ENCODE measurements at places on chromosomes 12 and 14.

- no peak for DNase-seq
Measured at GRCh38 chr12:85803923-85804322, 32.3 kb downstream of the RASSF9 start.

GRCh38 chr12:109510196-109510595, 32.8 kb downstream of the UBE3B start:
- DNase-seq: no peak

- DNase-seq: no peak
Measured at GRCh38 chr14:56331592-56332216, 213.5 kb downstream of the PELI2 start.

DNA sequence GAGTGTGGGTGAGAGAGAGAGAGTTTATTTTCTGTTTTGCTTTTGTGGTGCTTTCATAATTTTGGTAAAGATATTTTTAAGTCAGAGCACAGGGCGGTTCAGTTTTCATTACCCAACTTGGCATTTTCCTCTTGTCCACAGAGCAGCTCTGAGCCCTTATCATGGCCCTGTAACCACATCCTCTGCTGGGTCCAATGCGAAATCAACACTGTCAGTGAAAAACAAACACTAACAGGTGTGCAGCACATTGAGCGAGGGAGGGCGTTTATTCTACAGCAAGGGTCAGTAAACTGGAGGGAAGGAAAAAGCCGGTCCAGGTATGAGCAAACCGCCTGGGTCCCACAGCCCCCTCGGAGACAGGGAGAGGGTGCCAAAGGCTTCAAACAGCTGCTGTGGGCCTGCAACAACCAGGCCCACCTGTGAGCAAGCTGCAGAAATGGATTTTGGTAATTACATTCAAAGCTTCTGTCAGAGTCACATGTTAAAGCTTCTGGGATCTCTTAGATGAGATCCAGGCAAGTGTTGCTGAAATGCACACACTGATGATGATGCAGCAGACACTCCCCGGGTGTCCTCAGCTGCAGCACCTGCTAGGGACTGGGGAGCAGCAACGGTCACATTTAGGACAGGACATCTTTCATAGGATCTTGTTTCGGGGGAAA, 132.7 kb upstream of the DYRK2 start:
- no peak for DNase-seq

DNA sequence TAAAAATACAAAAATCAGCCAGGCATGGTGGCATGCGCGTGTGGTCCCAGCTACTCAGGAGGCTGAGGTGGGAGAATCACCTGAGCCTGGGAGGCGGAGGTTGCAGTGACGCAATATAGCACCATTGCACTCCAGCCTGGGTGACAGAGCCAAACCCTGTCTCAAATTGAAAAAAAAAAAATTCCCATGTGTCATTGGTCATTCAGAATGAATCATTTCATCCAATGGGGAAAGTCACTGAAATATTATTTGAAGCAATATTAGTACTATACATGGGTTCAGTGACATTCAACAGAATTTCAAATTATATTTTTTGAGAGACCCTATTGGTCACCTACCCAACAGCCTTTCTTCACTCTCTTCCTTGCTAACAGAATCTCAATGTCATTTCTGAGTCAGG, 276.1 kb downstream of the ITPR2 start:
- DNase-seq: no peak

- DNase-seq: no peak
Measured at GRCh38 chr14:102683399-102684297, 91.2 kb downstream of the RCOR1 start.

GRCh38 chr14:87097015-87097414, 896.0 kb downstream of the GALC start:
- DNase-seq: no peak

GRCh38 chr14:73295198-73295796, 58.0 kb downstream of the PAPLN start:
- DNase-seq: peak; percentile 39

- DNase-seq: no peak
Measured at GRCh38 chr12:65925626-65926025, 101.3 kb downstream of the HMGA2 start.

GRCh38 chr12:30286345-30286926, 409.2 kb downstream of the IPO8 start:
- no peak for DNase-seq

DNA sequence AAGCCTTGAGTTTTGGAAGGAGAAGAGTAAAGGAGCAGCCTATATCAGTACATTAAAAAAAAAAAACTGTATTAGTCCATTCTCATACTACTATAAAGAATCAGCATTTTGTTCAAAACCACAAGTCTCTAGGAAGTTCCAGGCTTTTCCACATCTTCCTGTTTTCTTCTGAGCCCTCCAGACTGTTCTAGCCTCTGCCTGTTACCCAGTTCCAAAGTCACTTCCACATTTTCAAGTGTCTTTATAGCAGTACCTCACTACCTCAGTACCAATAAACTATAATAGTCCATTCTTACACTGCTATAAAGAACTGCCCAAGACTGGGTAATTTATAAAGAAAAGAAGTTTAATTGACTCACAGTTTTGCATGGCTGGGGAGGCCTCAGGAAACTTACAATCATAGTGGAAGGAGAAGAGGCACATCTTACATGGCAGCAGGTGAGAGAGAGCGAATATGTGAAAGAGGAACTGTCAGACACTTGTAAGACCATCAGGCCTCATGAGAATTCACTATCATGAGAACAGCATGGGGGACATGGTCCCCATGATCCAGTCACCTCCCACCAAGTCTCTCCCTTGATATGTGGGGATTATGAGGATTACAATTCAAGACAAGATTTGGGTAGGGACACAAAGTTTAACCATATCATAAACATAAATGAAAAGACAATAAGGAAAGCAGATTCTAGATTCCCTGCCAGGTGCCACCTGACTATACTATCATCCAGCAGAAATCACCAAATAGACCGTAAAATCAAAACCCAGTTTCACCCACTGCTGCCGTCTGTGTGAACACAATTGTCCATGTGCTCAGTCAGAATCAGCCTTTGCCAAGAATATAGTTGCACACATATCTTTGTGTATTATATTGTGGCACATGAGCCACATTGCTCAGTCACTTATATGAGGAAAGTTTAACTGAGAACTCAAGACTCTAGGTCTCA, 27.8 kb downstream of the TOGARAM1 start:
- DNase-seq: no peak

DNA sequence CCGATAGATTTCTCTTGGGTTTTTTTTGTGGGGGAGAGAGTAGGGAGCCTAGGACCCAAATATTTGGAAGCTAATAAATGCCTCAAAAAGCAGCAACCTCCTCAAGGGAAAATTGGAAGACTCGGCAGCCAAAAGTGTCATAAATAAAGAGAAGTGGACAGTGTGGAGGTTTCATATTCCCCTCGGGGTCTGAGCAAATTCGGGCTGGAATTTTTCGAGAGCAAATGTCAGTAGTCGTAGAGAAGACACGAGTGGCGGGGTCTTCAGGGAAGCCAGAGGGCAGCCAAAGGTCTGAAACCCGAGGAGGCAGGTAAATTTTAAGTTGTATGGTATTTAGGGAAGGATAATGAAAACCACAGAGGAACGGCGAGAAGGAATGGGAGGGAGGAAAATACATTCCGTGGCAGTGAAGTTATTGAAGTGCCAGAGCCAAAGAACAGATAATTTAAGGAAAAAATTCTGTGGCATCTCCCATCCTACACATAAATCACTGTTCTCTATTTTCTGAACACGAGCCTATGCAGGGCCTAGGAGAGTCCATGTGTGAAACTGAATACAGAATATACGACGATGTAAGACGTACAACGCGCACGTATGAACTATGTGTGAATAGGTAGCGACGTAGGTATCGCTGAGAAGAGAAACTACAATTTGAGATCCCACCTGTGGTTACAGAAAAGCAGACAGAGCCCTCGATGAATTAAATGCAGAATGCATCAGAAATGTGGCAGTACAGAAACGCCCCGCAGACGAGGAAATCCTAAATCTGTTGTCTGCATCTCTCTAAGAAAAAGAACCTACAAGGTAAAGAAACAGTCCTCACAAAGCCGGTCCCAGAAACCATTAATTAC, 12.9 kb downstream of the BCL11B start:
- DNase-seq: no peak

GRCh38 chr14:23299211-23299957, 3.3 kb downstream of the PPP1R3E start:
- no peak for DNase-seq

GRCh38 chr12:45575823-45576475, 153.6 kb upstream of the ARID2 start:
- DNase-seq: no peak

GRCh38 chr12:48032597-48032996, 28.3 kb upstream of the COL2A1 start:
- DNase-seq: no peak

- no peak for DNase-seq
Measured at GRCh38 chr12:62438098-62438692, 28.4 kb upstream of the MON2 start.

DNA sequence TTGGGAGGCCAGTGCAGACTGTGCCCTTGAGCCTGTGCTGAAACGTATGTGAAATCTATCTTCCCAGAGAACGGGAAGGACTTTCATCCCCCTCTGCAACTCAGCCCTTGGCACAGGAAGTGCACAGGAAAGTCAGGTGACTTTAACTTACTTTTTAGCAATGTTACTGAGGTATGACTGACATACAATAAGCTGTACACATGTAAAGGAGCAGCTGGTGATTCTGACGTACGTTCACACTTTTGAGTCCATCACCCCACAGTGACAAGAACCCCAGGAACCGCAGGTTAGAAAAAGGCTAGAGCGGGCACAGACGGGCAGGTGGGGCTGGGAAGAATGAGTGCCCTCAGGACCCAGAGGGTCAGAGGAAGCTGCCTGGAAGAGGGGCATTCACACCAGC, 48.0 kb downstream of the ARL6IP4 start:
- no peak for DNase-seq

DNA sequence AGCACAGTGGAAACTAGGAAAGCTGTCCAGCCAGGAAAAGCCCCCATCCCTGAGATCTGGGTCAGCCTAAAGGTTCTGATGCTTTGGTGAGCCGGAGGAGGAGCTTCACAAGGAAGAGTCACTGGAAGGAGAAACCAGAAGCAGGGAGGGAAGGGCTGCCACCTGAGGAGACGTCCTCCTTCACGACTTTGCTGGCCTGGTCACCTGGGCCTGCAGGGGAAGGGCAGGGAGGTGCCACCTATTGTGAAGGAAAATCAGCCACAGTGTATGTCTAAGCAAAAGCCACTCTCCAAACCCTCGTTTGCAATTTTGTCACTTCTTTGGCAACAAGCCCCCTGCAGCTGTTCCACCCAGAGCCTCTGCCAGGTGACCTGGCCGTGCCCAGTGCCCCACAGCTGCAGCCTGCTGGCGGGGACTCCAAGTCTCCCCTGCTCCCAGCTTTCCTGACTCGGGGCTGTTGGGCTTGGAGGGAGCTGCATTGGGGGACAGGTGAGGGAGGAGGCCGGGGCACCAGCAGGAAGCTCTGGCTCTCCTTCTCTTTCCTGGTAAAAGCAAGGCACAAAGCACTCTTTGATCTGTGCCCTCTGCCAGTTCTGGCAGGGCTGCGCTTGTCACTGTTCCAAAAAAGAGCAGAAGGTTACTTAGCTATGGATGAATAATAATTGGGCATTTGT, 120.9 kb upstream of the BCL2L14 start:
- no peak for DNase-seq

GRCh38 chr12:6340032-6340638, 1.7 kb downstream of the TNFRSF1A start:
- no peak for DNase-seq

DNA sequence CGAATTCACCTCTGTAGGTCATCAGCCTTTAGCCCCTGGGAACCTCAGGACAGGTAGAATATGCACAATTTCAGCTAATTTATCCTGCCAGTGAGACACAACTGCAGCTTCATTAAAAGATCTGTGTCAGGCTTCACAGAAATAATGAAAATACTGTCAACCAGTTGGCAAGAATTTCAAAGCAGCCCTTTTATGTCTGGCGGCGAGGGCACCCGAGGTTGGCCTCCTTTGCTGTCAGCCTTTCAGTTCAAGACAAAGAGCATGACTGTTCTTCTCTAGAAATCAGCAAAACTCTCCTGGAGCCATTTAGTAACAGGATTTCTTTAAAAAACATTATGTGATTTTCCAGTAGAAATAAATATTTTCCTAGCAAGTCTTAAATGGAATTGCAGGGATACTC, 75.9 kb downstream of the BBS10 start:
- no peak for DNase-seq

GRCh38 chr14:95255487-95255886, 64.2 kb downstream of the CLMN start:
- no peak for DNase-seq

- DNase-seq: no peak
Measured at GRCh38 chr12:13288501-13288900, 92.0 kb downstream of the EMP1 start.

GRCh38 chr12:56469007-56469930, 891 bp downstream of the SPRYD4 start:
- no peak for DNase-seq

DNA sequence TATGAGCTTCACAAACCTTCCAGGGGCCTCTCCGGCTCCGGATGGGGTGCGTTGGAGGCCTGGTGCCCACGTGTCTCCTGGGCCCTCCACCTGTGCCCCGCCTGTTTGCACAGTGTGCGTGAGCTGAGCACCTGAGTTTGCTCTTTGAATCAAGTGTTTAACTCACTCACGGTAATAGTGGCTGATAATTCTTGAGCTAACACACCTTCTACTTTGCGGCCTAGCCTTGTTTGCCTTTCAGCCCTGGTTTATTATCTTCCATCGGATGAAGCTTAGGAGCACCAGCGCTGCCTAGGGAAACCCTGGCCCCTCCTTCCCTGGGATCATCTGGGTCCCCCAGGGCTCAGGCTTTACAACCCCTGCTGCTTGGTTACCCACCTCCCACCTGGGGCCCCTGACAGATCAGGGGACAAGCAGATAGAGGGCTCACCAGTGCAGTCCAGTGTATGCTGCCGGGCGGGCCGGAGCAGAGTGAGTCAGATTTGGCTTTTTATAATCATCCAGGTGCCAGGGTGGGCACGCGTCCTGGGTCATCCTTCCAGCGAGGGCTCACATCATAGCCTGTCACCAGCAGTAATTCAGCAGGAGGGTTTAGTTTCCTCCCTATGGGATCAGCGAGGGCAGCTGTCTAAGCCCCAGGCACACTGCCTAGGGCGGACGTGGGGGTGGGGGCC, 62.8 kb upstream of the RFLNA start:
- DNase-seq: peak; percentile 93

GRCh38 chr14:91349481-91350074, 68.0 kb downstream of the CCDC88C start:
- DNase-seq: no peak

- no peak for DNase-seq
Measured at GRCh38 chr12:109764123-109764522, 50.5 kb downstream of the FAM222A start.

GRCh38 chr14:24858052-24858451, 191.9 kb downstream of the STXBP6 start:
- no peak for DNase-seq
